ENCODE measurements at places on chromosomes 5 and 9.

GRCh38 chr5:103411711-103412110 is 150.9 kb downstream of the NUDT12 start:
- no peak for DNase-seq

DNA sequence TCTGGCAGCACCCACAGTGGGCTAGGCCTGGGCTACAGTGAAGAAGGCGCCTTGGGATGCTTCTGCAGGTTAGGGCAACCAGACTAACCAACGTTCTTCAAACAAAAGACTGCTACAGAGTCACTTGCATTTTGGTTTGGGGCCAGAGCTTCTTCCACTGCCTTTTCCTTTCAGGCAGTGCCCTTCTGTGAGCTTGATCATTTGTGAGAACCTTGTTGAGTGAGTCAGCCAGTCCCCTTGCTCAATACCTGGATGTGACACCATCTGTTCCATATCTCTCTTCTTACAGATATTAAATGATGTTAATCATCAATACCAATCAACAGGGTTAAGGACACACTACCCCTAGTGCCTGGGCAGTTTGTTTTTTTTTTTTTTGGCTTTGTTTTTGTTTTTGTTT is 46.5 kb upstream of the VDAC1 start:
- DNase-seq, result no peak

DNA sequence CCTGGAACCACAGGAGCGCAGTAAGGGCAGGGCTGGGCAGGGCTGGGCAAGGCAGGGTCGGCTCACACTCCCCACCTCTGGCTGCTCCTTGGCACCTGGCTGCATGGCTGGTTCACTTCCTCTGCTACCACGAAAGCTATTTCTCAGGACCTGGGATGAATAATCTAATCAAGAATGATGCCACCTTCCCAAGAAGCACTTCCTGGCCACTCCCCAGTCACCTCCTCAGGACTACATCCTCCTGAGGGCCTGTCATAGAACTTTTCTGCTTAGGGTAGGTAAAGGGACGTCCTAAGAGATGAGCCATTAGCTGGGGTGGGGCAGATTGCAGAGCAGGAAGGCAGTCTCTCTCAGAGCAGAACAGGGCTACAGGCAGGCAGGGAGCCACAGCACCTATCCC is 288.2 kb upstream of the MAP3K1 start:
- DNase-seq, result no peak

DNA sequence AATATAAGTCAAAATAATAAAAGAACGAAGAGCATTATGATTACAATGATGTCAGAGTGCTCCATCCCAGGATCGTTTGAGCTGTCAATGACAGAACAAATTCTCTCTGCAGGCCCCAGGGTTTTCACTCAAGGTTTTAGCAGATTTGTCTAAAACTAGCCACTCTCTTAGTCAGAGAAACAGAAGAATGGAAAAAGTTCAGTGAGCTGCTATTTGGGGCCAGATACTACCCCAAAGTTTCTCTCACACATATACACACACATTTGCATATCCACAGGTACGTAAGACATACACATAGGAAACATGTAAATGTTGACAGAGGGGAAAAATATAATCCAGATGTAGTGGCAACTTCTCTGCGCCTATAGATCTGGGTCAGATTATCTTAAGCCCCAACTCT is 76.3 kb upstream of the SEMA6A start:
- no peak for DNase-seq

DNA sequence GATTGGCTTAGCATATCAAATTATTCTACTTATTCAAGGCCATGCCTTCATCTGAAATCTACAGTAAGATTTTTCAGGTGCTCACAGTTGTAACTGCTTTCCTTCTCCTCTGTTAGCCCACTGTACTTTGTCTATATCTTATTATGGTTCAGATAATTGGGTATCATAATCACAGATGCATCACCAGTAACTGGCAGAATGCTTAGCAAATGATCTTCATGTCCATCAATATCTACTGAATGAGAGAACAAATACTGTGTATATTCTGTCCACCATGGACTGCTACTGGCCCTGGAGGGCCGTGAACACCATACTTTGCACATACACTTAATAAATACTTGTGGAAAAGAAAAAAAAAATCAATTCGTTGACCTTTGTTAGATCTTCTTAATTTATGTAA is 96.2 kb downstream of the MEF2C start:
- DNase-seq, result no peak

DNA sequence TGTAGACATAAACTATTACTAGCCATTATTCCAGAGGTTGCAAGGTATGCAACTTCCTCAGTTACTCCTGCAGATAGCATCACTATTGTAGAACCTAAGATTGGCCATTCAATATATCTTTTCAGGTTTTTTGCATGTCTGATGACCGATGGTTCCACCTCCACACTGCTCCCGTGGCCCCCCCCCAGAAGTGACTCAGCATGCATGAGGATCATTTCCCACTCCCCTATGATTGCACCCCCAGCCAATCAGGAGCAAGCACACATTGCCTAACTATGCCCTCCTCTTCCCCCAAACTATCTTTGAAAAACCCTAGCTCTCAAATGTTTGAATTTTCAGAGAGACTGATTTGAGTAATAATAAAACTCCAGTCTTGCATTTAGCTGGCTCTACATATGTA is 601.4 kb upstream of the TLE4 start:
- DNase-seq, result no peak

DNA sequence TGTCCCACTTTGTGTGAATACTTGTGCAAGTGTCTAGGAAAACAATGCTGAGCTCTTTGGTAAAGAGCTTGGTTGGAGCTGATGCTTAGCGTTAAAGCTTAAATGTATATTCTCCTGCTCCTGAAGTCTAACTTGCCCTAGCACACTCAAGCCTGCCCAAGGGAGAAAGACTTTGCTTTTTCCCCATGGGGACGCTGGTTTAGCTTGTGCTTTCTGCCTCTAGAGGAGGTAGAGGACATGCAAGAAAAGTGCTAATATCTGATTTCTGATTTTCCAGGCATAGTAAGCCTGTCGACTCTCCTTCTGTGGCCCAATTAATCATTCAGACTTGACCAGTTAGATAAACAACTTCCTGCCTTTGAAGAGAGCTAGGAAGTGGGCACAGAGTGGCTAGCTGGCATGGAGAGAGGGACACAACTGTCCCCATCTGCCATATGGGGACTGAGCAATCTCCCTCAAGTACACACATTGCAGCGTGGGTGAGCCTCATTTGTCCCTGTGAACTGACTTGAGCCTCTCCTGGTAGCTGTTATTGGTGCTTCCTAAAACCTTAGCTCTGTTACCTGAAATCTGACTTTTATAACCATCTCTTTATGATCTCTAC is 348.4 kb downstream of the BRINP1 start:
- no peak for DNase-seq

- no peak for DNase-seq
Observed at GRCh38 chr5:127652952-127653611, 4.2 kb downstream of the CTXN3 start.

DNA sequence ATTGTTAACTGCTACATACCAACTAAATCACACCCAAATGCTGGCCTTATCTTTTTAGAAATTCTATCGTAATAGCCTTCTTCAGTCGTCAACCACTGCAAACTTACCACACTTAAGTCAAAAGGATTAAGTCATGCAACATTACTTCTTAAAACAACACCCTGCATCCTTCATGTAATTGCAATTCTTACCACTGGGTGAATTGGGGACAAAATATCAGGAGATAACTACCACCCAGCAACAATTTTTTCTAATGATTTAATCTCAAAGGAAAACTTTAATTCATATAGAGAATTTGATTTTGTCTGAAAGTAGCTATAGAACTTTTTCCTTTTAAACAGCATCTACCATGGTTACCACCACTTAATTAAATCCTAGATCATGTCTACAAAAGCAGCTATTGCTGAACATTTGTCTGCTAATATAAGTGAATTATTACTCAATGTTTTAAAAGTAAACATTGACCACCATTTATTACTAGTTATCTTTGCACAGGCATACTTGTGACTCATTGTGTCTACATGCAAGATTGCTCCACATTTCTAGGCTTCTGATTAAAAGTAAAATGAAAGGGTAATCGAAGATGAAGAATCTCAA is 10.5 kb downstream of the MLLT3 start:
- no peak for DNase-seq
